Esophagus mucosa (tissue), 1 donor: ENCODE measurements at places on chromosomes 6 and 20. TPM values are rescaled to one million over a fixed set of nuclear protein-coding genes. Genes with fewer than 3 reads are reported as not detected.

Gene SLC2A10
- total RNA-seq = 2.1 TPM

Gene HSD17B8
- total RNA-seq = 27.3 TPM

Gene ESR1
- total RNA-seq = 0.80 TPM

Gene OR2H1
- total RNA-seq = not detected

Gene FARS2
- total RNA-seq = 15.4 TPM

Gene SLC26A8
- 0.04 TPM for total RNA-seq

Gene AIF1
- 3.3 TPM for total RNA-seq

Gene OR2H2
- not detected for total RNA-seq

Gene COL9A1
- total RNA-seq = not detected

Gene GATA5
- not detected for total RNA-seq

Gene WFDC11
- total RNA-seq = not detected

Gene OPN5
- not detected for total RNA-seq
